ENCODE measurements at places on chromosomes 5 and 9. TPM values are rescaled to one million over a fixed set of nuclear protein-coding genes. Genes with fewer than 3 reads are reported as not detected.

The CHSY3 gene
- 1.7 TPM for total RNA-seq

The ARL14EPL gene
- total RNA-seq, result not detected

The GLRA1 gene
- total RNA-seq, result not detected

The ALDH1A1 gene
- 1.6 TPM for total RNA-seq

The GRIN3A gene
- total RNA-seq, result not detected

The ENTR1 gene
- total RNA-seq, result 65.7 TPM

The PCDHB11 gene
- 1.8 TPM for total RNA-seq

The DMRT3 gene
- total RNA-seq, result 0.34 TPM

The TMEFF1 gene
- total RNA-seq, result 15.7 TPM

The RHOBTB3 gene
- total RNA-seq, result 93.5 TPM

The INSL6 gene
- not detected for total RNA-seq

The FOXD4L4 gene
- not detected for total RNA-seq

The GABRP gene
- 0.14 TPM for total RNA-seq

The SPINK4 gene
- total RNA-seq, result not detected

The TEX48 gene
- not detected for total RNA-seq

The FOXD1 gene
- 14.7 TPM for total RNA-seq

The ENTPD2 gene
- total RNA-seq, result 0.21 TPM

The RANBP3L gene
- total RNA-seq, result not detected

The LECT2 gene
- total RNA-seq, result not detected

The MYMK gene
- not detected for total RNA-seq

The MCIDAS gene
- total RNA-seq, result not detected

The SOHLH1 gene
- not detected for total RNA-seq

The SYK gene
- 12.3 TPM for total RNA-seq

The RNF183 gene
- total RNA-seq, result not detected

The CEMIP2 gene
- 35.8 TPM for total RNA-seq

The LSM11 gene
- 3.9 TPM for total RNA-seq

The GRM6 gene
- not detected for total RNA-seq

The CER1 gene
- total RNA-seq, result not detected

The APBB3 gene
- 9.6 TPM for total RNA-seq

The C7 gene
- total RNA-seq, result 0.13 TPM

The PLAC8L1 gene
- not detected for total RNA-seq

The ANKDD1B gene
- 0.63 TPM for total RNA-seq
